SJCRH30 (cell line): ENCODE measurements at places on chromosomes 1 and 21. TPM values are rescaled to one million over a fixed set of nuclear protein-coding genes. Genes with fewer than 3 reads are reported as not detected.

GRCh38 chr1:53359225-53359933 lies 31.5 kb upstream of the LRP8 start:
- H3K36me3 ChIP-seq: no peaks in the 10 kb centered on the region
- no peaks in the 10 kb centered on the region for H3K27me3 ChIP-seq

DNA sequence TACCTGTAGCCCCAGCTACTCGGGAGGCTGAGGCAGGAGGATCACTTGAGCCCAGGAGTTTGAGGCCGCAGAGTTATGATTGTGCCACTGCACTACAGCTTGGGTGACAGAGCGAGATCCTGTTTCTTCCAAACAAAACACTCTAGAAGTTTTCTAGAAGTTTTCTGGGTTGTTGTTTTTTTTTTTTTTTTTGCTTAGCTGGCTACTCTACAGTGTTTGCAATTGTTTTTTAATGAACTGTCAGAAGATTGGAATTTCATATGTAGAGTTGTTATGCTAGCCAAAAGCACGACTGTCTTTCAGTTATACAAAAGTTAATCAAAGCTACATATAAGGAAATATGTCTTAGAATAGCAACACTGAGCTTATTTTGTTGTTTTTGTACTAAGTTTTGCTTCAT lies 30.9 kb upstream of the NEXN start:
- H3K36me3 ChIP-seq: peaks cover 7% of the 10 kb centered on the region; the same call in 1 of the 2 replicates
- no peak overlapping the region for H3K27ac ChIP-seq
- no peak overlapping the region for H3K4me3 ChIP-seq

PROK1 gene
- total RNA-seq: not detected in 2 replicates

- no peaks in the 10 kb centered on the region for H3K27me3 ChIP-seq
- no peak overlapping the region for H3K4me3 ChIP-seq
- no peaks in the 10 kb centered on the region; the same call in 1 of the 2 replicates for H3K36me3 ChIP-seq
Measured at GRCh38 chr1:81069856-81070255, 730.9 kb upstream of the ADGRL2 start.

GBP7 gene
- total RNA-seq: not detected in 2 replicates

- no peaks in the 10 kb centered on the region; the same call in 1 of the 2 replicates for H3K27me3 ChIP-seq
- H3K4me1 ChIP-seq: peaks cover 38% of the 10 kb centered on the region
- no peak overlapping the region for H3K4me3 ChIP-seq
- H3K27ac ChIP-seq: no peak overlapping the region
- no peaks in the 10 kb centered on the region for H3K36me3 ChIP-seq
- no peak for DNase-seq
Measured at GRCh38 chr1:228872080-228872479, 136.8 kb downstream of the RHOU start.

- no peak overlapping the region for H3K27ac ChIP-seq
- H3K27me3 ChIP-seq: no peaks in the 10 kb centered on the region
- no peak overlapping the region for H3K4me3 ChIP-seq
- no peaks in the 10 kb centered on the region for H3K36me3 ChIP-seq
- DNase-seq: no peak
Measured at GRCh38 chr1:168096296-168097165, 40.2 kb downstream of the GPR161 start.

DNA sequence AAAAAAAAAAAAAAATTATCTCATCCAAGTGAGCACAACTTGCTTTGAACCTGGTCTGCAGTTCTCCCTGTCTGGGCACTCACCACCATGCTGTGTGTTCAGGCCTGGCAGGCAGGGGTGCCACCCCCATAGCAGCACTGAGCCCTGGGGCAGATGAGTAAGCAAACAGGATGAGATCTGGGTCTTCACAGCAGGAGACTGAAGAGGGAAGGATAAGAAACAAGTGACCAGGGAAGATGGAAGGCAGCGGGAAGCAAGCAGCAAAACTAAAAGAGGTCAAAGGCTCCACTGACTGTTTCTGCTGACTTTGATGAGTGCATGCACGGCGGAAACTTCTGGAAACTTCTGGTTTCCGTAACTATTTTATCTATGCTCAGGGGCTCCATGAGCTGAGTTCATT lies 133.5 kb upstream of the SOD1 start:
- no peaks in the 10 kb centered on the region for H3K27me3 ChIP-seq
- no peak overlapping the region for H3K4me3 ChIP-seq
- H3K4me1 ChIP-seq: peaks cover 19% of the 10 kb centered on the region
- H3K27ac ChIP-seq: no peak overlapping the region
- no peaks in the 10 kb centered on the region for H3K36me3 ChIP-seq

DNA sequence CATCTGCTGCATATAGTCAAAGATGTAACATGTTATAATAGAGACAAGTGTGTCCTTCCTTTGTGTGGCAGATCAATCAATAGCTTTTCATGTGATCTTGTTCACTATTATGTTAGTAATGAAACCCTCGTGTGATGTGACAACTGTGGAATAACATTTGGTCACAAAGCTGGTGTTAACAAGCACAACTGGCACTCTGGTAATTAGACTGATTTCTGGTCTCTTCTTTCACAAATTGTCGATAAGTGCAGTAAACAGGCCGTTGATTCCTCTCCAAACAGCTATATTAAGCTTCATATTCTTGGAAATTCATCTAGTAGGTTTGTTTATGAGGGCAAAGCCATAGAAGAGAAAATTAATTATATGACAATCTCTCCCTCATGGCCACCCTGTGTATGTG lies 616.7 kb upstream of the PTBP2 start:
- H3K27me3 ChIP-seq: no peaks in the 10 kb centered on the region
- no peaks in the 10 kb centered on the region for H3K36me3 ChIP-seq

DNA sequence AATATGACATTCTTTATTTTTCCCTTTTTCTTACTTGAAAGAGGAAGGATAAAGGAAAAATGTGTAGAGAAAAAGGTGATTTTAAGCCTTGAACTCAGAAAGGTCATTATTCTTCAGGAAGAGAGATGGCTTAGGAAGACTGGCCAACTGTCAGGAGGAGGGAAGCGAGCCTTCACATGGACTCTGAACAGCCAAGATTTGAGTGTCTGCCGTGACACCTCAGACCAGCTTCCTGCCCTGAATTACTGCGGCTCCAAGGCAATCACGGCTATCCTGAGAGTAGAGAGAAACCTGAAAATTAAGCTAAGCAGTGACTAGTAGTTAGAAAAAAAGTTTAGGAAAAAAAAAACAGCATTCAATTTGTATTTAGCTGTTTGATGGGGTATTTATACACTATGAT lies 314.7 kb downstream of the KCNH1 start:
- H3K27me3 ChIP-seq: no peaks in the 10 kb centered on the region
- DNase-seq: no peak
- H3K4me1 ChIP-seq: no peaks in the 10 kb centered on the region
- no peaks in the 10 kb centered on the region; the same call in 1 of the 2 replicates for H3K36me3 ChIP-seq

GRCh38 chr1:171188388-171189266 lies 3.5 kb downstream of the FMO2 start:
- no peak overlapping the region for H3K4me3 ChIP-seq
- DNase-seq: peak; percentile 76
- no peaks in the 10 kb centered on the region for H3K4me1 ChIP-seq
- H3K36me3 ChIP-seq: no peaks in the 10 kb centered on the region; the same call in 1 of the 2 replicates
- no peaks in the 10 kb centered on the region for H3K27me3 ChIP-seq
- no peak overlapping the region for H3K27ac ChIP-seq

- DNase-seq: no peak
- no peaks in the 10 kb centered on the region for H3K4me1 ChIP-seq
- no peaks in the 10 kb centered on the region for H3K27me3 ChIP-seq
- no peak overlapping the region for H3K4me3 ChIP-seq
- H3K27ac ChIP-seq: no peak overlapping the region
Measured at GRCh38 chr1:156464825-156465452, 35.6 kb downstream of the MEF2D start.

DNA sequence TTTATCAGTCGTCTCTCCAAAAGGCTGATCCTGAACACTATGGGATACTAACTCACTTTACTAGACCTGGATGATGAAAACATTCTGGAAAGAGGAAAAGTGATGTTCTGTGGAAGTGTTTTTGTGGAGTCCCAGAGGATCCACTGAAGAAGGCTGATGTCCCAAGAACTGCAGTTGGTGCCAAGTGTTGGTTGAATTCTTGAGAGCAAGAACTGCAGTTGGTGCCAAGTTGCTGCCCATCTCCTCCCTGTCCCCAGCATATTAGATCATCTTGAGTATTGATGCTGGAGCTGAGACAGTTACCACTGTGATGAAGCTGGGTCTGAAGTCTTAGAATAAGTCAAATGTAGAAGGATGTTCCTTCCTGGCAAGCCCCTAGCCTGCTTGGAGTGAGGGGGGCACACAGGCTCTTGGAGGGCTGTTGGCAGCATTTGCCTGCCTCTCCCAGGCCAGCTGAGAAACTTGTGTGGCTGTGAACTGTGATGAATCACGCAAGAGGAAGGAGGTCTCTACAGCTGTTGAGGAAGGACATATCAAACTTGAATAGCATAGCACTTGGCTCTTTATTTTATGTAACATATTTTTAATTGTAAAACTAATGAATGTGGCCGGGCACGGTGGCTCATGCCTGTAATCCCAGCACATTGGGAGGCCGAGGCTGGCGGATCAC lies 48.1 kb downstream of the DNAJC6 start:
- no peak overlapping the region for H3K27ac ChIP-seq
- no peaks in the 10 kb centered on the region for H3K4me1 ChIP-seq
- H3K36me3 ChIP-seq: no peaks in the 10 kb centered on the region
- no peak overlapping the region for H3K4me3 ChIP-seq
- H3K27me3 ChIP-seq: no peaks in the 10 kb centered on the region
- DNase-seq: no peak

DNA sequence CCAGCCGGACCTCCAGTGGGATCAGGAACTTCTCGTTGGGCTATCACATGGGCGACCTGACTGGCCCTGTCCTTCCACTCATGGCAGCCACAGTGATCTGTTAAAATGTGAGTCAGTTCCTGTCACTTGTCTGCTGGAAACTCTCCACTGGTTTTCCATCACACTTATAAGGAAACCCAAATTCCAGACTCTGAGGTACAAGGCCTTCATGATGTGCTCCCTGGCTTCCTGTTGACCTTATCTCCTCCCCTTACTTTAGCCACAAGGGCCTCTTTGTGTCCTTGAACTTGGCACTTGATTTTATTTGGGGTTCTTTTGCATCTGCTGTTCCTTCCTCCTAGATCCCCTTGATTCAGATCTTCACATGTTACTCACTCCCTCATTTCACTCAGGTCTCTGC lies 96.8 kb downstream of the TENT5C start:
- no peaks in the 10 kb centered on the region for H3K4me1 ChIP-seq
- H3K36me3 ChIP-seq: no peaks in the 10 kb centered on the region
- H3K27me3 ChIP-seq: no peaks in the 10 kb centered on the region
- H3K4me3 ChIP-seq: no peak overlapping the region
- no peak for DNase-seq

GRCh38 chr1:31661856-31662255 lies 17.2 kb upstream of the PEF1 start:
- no peak for DNase-seq
- H3K4me3 ChIP-seq: no peak overlapping the region
- no peak overlapping the region for H3K27ac ChIP-seq
- H3K4me1 ChIP-seq: peaks cover 7% of the 10 kb centered on the region; the same call in 1 of the 2 replicates
- H3K36me3 ChIP-seq: no peaks in the 10 kb centered on the region

CNIH4 gene
- 71.5 and 87.5 TPM in 2 replicates for total RNA-seq

LAPTM5 gene
- total RNA-seq: 31.5 and 34.9 TPM in 2 replicates

NID1 gene
- total RNA-seq: 27.4 and 29.6 TPM in 2 replicates

DNA sequence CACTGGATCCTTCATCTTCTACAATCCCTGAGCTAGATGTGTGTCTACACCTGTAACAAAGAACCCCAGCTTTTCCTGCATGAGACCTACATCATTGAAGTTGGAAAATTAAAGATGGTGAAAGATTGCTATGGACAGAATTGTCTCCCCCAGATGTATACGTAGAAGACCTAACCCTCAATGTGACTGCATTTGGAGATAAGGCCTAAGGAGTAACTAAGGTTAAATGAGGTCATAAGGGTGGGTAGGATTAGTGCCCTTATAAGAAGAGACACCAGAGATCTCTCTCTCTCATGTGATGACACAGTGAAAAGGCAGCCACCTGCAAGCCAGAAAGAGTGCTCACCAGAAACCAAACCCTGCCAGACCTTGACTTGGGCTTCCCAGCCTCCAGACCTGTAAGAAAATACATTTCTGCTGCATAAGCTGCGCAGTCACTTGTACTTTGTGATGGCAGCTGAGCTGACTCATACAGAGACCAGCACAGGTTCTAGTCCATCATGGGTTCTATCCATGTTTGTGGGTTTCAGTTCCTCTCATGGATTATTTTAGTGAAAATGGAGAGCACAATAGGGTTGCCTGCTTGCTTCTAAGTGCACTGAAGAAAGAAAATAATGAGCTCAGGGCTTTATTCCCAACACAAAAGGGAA lies 180.8 kb downstream of the TPR start:
- H3K4me1 ChIP-seq: no peaks in the 10 kb centered on the region
- H3K27ac ChIP-seq: no peak overlapping the region
- peaks cover 4% of the 10 kb centered on the region; the same call in 1 of the 2 replicates for H3K36me3 ChIP-seq
- no peak overlapping the region for H3K4me3 ChIP-seq
- no peak for DNase-seq

CELA3A gene
- 0.32 TPM in 1 of 2 replicates, not detected in the other for total RNA-seq

DNA sequence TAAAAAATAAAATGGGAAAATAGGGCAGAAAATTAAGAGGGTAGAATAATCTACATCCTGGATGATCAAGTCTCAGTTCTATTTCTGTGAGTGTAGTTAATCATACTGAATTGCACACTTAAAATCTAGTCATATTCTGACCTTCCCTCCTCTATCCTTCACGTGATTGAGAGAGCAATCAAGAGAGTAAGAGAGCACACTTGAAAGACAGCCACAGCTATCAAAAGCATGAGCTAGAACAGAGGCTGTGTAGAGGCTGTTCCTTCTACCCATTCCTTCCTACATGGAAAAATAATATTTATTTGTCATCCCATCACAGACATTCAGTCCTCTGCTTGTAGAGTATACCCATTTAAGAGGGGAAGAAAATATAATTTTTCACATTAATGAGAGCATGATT lies 52.4 kb downstream of the PHC2 start:
- peaks cover 38% of the 10 kb centered on the region for H3K4me1 ChIP-seq
- no peaks in the 10 kb centered on the region for H3K36me3 ChIP-seq
- H3K27me3 ChIP-seq: no peaks in the 10 kb centered on the region
- no peak overlapping the region for H3K27ac ChIP-seq
- DNase-seq: no peak

DNA sequence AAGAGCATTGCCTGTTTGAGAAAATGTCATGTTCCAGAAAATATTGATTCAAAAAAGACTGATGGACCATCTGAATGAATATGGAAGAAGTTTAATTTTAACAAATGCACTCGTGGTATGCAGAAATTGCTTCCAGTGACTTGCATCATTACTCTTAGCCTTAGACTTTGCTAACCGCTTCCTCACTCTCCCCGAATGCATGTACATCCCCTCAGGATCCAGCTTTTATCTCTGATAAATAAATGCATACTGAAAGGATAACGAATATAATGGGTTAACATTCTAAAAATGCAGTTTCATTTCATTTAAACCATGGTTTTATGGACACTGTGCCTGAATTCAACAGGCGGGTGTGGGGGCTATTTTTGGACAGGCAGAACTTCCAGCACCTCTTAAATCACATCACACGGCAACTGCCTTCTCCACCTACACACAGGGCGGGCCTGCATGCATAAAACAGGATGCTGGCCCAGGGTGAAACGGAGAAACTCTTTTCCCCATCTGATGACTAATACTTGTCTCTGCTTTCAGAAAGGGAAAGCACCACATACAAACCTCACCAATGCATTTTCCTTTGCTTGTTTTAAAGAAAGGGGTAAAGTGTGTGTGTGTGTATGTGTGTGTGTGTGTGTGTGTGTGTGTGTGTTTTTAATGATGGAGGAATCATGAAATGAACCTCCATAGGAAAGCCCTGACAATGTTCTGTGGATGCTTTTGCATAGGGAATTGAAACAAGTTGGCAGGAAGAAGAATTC lies 48.7 kb downstream of the SPAG17 start:
- no peak overlapping the region for H3K4me3 ChIP-seq
- H3K27ac ChIP-seq: no peak overlapping the region
- H3K27me3 ChIP-seq: no peaks in the 10 kb centered on the region

HHIPL2 gene
- 9.5 and 11.7 TPM in 2 replicates for total RNA-seq
